ENCODE measurements at places on chromosomes 7 and 10.

DNA sequence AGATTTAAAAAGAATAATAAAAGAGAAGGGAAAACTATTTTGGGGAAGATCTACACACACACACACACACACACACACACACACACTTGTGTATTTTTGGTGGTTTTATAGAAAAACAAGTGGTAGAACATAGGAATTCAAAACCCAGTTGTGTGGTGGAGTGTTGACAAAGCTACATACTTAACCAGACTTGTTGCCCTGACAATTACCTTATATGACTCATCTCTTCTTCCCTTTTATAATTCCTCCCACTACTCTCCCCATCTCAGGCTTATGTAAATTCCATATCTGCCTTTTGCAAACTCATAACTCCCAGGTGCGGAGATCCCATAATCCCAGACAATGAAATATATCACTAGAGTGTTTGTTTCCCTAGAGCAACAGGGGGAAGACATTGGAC, 873.7 kb downstream of the NXPH1 start:
- no peak for DNase-seq

DNA sequence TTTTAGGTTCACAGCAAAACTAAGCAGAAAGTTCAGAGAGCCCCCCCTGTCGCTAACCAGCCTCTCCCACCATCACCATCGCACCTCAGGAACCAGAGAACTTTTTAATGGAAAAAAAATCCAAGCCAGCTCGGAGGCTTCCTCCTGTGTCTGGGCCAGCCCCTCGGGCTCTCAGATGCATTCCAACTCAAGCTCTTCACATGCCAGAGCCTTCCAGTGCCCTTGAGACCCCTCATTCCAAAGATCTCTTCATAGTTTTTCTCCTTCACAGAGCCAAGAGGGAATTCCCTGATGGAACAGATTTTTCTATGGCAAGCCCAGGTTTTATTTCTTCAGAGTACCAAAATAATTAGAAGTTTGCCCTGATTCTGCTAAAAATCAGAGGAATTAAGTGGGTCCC, 153.4 kb upstream of the LANCL2 start:
- no peak for DNase-seq

DNA sequence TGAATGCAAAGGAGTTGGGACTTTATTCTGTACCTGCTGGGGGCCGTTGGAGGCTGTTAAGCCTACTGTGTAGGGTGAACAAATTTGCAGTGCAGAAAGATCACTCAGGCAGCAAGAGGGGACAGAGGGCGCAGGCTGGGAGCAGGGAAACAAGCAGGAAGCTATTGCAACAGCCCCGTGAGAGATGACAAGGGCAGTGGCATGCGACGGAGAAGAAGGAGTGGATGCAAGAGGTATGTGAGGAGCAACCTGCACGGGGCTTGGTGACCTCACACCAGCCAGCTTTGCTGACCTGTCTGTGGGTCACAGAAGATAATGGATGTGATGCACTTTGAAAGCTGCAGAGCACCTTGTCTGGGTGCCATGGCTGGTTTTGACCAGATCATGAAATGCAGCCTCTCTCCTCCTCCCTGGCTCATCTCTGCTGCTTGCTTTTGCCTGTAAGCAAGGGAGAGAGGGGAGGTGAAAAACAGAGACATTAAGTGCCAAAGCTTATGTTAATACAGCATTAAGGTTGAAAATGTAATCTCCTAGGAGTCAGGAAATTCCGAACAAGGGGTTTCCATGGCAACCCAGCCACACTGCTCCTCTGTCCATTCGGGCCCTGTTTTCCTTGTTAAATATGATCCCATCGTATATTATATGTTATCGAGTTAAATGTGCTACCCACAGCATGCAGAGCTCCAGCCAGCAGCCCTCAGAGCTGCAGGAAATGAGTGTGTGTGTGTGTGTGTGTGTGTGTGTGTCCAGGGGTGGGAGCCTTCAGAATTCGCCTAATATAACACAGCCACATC, 314.3 kb upstream of the ZMIZ1 start:
- no peak for DNase-seq

- DNase-seq: no peak
Measured at GRCh38 chr7:72413290-72413689, 1.2 kb upstream of the CALN1 start.

DNA sequence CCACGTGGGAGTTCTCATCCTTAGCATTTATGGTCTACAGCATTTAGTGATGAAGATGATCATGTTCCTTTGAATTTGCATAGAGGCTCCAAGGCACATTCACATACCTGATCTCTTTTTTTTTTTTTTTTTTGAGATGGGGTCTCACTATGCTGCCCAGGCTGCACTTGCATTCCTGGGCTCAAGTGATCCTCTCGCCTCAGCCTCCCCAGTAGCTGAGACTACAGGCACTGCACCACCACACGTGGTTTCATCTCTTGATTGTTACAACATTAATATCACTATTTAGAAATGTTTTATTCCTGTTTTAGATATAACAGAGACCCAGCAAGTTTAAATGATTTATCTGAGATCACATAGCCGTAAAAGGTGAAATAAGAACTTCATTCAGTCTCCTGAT, 13.8 kb downstream of the CDHR3 start:
- no peak for DNase-seq

- DNase-seq: no peak
Measured at GRCh38 chr7:95373323-95373722, 22.9 kb downstream of the PON3 start.

GRCh38 chr7:151857412-151857811, 19.5 kb downstream of the PRKAG2 start:
- DNase-seq: no peak

- no peak for DNase-seq
Measured at GRCh38 chr10:69065406-69066361, 22.2 kb upstream of the SRGN start.

DNA sequence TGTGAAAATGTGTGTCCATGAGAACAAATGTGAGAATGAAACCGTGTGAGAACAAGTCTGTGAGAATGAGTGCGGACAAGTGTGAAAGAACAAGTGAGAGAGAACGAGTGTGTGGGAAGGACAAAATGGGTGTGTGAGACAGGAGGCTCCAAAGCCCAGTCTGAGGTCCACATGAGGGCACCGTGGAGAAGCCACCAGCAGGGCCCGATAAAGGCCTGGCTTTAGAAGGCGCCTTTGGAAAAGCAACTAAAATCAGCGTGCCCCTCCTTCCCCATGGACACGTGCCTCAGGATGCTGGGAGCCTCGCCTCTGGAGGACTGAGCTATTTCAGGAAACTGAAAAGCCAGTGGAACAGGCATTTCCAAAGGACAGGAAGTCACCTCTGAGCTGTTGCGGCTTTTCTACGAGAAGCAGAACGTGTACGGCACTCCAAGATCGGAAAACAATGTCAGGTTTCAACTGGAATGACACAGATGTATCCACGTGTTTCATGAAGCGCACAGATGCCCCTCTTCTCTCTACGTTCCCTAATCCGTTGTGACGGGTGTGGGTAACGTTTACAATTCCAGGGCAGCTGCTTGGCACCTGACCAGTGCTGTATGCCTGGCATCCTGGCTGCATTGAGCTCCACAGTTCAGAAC, 46.4 kb downstream of the ESYT2 start:
- DNase-seq: no peak

All from breast epithelium (tissue), 4 donors.